Stimulated activated CD8-positive, alpha-beta memory T cell treated with anti-CD3 and anti-CD28 coated beads, Interleukin-2, amount 100 ng/mL, for 1 hour (primary cell): ENCODE measurements at places on chromosomes 2 and 18.

- no peak for DNase-seq
Observed at GRCh38 chr2:196399722-196400691, 228.6 kb upstream of the STK17B start.

DNA sequence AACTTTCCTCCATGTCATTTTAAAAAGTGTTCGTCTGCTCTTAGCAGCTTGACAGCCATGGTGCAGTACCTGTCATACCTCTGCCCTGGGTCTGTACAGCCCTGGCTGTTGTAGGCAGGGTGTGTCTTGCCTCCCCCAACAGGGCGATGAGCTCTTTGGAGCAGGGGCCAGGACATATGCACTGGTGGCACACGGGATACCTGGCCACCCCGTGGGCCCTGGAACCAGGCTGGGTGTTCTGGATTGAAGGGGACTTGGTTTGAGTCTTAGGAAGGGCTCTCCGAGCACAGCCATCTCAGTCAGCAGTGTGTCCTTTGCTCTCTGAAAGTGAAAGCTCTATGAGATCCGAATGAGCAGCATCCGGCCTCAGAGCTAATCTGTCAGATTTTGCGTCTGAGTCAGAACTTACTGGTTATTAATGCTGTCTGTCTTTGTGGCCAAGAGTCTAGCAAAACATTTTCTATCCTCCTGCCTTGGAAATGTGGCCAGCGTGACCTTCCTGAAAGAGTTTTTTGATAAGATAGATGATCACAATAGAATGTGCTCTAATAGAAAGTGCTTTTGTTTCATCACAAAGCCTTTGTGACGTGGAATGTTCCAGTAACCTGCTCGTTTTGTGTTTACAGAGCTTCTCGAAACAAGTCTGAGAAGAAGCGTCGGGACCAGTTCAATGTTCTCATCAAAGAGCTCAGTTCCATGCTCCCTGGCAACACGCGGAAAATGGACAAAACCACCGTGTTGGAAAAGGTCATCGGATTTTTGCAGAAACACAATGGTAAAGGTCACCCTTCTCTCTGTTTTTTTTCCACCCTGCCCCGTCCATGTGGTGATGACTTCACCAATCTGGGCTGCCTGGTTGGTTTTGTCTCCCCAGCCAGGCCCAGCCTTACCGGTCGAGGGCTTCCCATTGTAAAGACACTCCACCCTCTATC lies 77.3 kb upstream of the RPL31 start:
- DNase-seq, result no peak

DNA sequence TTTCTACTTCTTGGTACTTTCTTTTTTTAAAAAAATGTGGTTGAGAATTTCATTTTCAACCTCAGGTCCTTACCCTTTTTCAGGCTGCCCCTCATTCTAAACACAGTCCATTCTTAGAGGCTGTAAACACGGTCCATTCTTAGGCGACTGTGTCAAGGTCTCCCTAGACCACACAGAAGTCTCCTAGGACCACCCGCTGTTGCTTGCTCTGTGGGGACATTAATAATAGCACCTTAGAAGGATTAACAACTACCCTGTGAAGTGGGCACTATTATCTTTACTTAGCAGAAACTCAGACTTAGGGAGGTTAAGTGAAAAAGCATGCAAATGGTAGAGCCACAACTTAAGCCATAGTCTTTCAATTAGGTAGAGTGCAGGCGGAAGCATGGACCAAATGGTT lies 91.7 kb downstream of the RBMS1 start:
- no peak for DNase-seq

- no peak for DNase-seq
Observed at GRCh38 chr2:40474306-40474705, 22.4 kb upstream of the SLC8A1 start.

DNA sequence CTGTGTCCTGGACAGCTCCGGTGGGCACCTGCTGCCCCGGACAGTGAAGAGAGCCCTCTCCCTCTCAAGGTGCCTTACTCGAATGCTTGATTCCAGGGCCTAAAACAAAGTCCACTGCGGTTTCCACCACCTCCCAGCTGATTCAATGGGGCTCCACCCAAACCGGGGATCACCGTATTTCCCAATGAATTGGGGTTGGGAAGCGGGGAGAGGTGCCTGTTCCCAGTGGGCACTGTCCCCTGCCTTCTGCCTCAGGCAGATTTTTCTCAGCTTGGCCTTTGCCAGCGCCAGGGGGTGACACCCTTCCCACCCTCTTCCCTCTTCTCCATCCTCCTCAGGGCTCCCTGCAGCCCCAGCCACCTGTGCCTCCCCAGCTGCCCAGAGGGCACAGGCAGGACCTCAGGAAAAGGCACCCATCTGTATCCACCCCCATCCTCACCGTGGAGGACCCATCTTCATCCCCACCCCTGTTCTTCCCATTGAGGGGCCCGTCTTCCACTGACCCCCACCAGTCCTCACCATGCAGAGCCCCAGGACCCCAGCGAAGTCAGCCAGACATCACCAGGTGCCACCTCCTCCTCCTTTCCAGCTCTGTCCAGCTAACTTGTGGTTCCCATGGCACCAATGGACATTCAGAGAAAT lies 66.7 kb upstream of the HPCAL1 start:
- no peak for DNase-seq

DNA sequence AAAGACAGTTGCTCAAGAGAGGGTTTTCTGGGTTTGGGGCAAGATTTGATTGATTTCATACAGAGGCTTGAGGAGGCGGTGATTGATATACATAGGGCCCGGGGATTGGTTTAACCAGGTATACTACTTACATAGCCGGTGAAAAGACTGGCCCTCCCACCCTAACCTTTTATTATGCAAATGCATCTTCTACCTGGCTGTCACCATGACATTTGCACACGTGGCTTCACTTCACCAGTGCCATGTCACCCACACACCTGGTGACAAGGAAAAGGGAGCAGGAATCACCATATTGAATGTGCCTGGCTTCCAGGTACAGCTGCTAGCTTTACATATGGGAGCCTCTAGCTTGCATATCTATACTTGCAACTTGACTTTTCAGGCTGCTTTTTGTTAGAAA lies 9.7 kb downstream of the ERMN start:
- DNase-seq, result no peak

DNA sequence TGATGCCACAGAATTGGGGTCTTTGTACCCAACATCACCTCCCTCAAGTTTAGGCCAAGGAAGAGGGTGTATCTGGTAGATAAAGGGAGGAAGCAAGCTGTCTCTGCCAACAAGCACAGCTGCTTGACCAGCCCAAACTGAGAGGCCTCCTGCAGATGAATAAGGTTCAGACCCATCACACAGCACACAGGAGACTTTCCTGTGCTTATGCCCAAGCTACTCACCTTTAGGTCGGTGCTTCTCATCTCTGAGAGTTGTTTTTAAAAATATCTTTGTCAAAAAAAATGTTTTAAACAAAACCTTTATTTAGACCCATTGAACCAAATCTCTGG lies 24.7 kb upstream of the SP3 start:
- DNase-seq, result no peak

DNA sequence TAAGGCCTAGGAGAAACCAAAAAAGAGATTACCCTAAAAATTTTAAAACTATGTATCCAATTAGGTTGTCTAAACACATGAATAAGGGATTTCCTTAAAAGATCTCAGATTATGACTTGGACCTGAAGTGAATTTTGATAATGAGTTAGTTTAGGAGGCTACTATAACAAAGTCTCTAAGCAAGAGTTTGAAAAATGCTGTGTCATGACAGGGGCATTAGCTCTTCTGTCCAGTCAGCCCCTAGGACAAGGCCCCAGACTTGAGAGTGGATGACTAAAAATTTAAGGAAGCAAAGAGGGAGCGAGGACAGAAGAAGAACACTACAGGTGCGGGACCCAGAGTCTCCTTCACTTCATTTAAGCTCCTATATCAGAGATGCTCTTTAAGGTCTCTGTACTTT lies 135.9 kb downstream of the DTNB start:
- DNase-seq, result no peak

- no peak for DNase-seq
Observed at GRCh38 chr2:100071335-100072043, 70.9 kb downstream of the AFF3 start.

DNA sequence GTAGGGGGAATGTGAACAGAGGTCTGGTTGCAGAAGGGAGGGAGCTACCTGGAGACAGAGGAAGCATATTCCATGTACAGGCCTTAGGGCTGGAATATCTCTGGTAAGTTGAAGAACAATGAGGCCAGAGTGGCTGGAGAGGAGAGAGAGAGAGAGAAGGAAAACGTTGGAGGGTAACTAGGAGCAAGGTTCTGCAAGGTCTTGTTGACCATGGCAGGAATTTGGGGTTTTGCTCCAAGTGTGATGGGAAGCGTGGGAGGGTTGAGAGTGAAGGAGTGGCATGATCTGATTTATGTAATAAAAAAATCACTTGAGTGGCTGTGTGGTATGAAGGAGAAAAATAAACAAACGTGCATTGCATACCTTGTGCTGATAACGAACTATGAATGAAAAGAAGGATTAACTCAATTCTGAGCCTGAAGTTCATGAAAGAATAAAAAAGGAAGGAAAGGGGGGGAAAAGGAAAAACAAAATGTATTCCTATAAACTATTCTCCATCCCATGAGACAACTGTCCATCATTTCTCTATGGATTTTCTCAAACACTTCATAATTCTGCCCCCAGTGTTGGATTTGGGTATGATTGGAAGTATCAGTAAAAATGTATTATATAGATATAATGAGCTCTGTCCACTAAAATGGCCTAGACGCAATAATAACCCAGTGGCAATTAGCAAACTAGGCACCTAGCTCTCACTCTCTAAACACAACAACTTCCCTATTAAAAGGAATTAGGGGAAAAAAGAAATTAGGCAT lies 59.7 kb upstream of the PMAIP1 start:
- DNase-seq, result no peak

GRCh38 chr2:195675783-195676427 lies 18.9 kb downstream of the SLC39A10 start:
- no peak for DNase-seq

DNA sequence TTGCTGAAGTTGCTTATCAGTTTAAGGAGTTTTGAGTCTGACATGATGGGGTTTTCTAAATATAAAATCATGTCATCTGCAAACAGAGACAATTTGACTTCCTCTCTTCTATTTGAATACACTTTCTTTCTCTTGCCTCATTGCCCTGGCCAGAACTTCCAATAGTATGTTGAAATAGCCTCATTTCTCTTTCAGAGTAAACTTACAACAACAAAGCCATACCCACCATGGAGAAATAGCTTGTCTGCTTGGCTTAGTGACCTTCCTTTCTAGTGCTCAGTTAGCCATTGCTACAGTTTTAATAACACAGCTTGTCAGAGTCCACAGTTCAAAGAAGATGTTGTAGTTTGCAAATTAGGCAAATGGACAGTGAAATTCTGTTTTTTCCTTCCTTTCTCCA lies 228.0 kb downstream of the ETAA1 start:
- DNase-seq, result no peak

- no peak for DNase-seq
Observed at GRCh38 chr2:207511851-207512250, 17.9 kb upstream of the CREB1 start.

DNA sequence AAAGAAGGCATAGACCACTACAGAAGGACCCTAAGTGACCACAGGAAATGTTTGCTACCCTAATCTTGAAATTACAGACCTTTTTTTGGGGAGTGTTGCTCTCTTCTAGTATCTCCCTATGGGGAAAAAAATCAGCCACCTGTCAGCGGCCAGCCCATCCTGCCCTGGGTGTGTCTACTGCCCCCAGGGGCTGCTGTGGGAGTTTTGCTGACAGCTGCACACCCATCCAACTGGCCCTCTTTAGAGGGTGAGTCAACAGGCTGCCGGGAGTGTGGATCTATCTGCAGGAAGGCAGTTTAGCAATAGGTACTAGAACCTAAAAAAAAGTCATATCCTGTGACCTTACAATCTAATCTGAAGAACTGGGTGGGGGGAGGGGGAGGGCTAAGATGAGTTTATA lies 796 bp upstream of the DYSF start:
- no peak for DNase-seq

GRCh38 chr18:7873316-7873715 lies 306.2 kb downstream of the PTPRM start:
- DNase-seq, result no peak

GRCh38 chr18:44818668-44819403 lies 138.1 kb downstream of the SETBP1 start:
- DNase-seq, result no peak

DNA sequence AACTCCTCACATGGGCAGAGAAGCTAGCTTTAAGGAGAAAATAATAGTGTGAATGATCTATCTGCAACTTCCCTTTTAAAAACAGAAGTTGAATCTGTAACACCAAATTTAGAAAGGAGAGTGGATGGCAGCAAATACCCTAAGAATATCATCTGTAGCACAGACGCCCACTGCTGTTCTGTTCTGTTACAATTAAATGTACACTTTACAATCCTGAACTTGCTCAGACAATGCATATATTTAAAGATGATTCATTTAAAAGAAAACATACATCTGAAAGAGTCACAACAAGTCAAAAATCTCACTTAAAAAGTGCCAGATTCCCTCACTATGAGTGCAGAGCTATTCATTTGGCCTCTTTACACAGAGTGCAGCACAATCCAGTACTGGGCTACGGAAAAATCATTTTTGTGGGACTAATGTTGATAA lies 8.0 kb upstream of the SERTAD2 start:
- DNase-seq, result no peak

GRCh38 chr2:220320326-220320725 lies 692.9 kb downstream of the SLC4A3 start:
- DNase-seq, result no peak

- DNase-seq, result no peak
Observed at GRCh38 chr18:649341-649740, 8.1 kb upstream of the TYMS start.

DNA sequence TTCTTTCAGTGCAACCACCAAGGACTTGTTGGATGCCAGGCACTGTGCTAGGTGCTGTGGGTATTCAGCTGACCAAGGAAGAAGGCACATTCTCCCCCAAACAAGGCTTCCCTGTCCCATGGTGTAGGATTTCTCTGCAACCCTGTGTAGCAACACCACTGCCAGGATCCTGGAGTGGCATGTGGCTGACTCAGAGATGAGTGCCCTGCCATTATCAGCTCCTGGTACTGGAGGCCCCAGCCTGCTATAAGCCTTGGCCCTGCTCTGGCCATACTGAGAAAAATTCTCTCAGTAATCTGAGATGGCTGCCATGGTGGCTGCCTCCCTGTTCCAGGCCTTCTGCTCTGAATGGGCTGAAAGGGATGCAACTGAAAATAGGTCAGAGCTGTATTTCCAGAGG lies 4.3 kb downstream of the SMYD5 start:
- DNase-seq, result no peak

GRCh38 chr2:171855401-171855800 lies 38.6 kb downstream of the SLC25A12 start:
- no peak for DNase-seq

DNA sequence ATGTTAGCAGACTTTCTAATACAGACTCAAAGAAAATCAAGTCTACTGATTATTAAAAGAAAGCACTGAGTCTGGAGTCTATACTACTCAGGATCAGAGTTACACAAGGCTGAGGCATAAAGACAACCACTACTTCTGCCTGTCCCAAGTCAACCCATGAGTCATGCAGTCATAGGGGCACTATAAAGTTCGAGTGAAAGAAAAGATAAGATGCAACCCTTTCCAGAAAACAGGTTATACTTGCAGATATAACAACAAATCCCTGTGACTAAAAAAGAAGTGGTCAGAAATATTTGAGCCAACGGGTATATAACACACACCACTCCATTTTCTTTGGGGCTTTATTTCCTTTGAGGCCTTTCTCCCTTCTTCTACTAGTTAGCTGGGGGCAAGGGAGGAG lies 18.6 kb upstream of the SCRN3 start:
- no peak for DNase-seq
